ENCODE measurements at places on chromosomes 2 and 18. TPM values are rescaled to one million over a fixed set of nuclear protein-coding genes. Genes with fewer than 3 reads are reported as not detected.

CKAP2L gene
- 4.5 TPM for total RNA-seq

UGT1A4 gene
- not detected for total RNA-seq

SP5 gene
- not detected for total RNA-seq

CRYBA2 gene
- not detected for total RNA-seq

CGREF1 gene
- 2.3 TPM for total RNA-seq

SLC38A11 gene
- not detected for total RNA-seq

FBXO15 gene
- 0.06 TPM for total RNA-seq

COLEC11 gene
- total RNA-seq: 0.57 TPM

CYP26B1 gene
- total RNA-seq: 1.2 TPM

FAM237A gene
- not detected for total RNA-seq

B3GNT7 gene
- under 0.01 TPM for total RNA-seq

HOXD9 gene
- total RNA-seq: 10.7 TPM

CYS1 gene
- total RNA-seq: not detected

SERPINB13 gene
- not detected for total RNA-seq

HOXD13 gene
- not detected for total RNA-seq

CCDC178 gene
- total RNA-seq: 1.4 TPM

ANKRD23 gene
- total RNA-seq: 1.4 TPM

SLC1A4 gene
- total RNA-seq: 15.7 TPM

G6PC2 gene
- total RNA-seq: not detected

PLEK gene
- 0.16 TPM for total RNA-seq

CAPN13 gene
- not detected for total RNA-seq

RAB31 gene
- 25.2 TPM for total RNA-seq

MBD5 gene
- 26.6 TPM for total RNA-seq

DSC3 gene
- total RNA-seq: 0.16 TPM

AOX1 gene
- 2.7 TPM for total RNA-seq

IL1R2 gene
- not detected for total RNA-seq

CXCR2 gene
- not detected for total RNA-seq

MPV17 gene
- 32.4 TPM for total RNA-seq

LYG2 gene
- not detected for total RNA-seq

LRATD1 gene
- 2.1 TPM for total RNA-seq

INPP5D gene
- total RNA-seq: 37.7 TPM

WNT6 gene
- not detected for total RNA-seq

GORASP2 gene
- 16.8 TPM for total RNA-seq

KIF5C gene
- total RNA-seq: 0.16 TPM

COLEC12 gene
- total RNA-seq: 61.7 TPM

CNTNAP5 gene
- under 0.01 TPM for total RNA-seq

ATF2 gene
- 34.2 TPM for total RNA-seq

ARHGAP28 gene
- 3.6 TPM for total RNA-seq

SMAD4 gene
- 35.5 TPM for total RNA-seq

RUFY4 gene
- not detected for total RNA-seq

C1GALT1C1L gene
- total RNA-seq: not detected

KCNE4 gene
- total RNA-seq: 0.65 TPM

DNER gene
- 0.82 TPM for total RNA-seq

GAL3ST2 gene
- not detected for total RNA-seq

CTAGE1 gene
- not detected for total RNA-seq

CHST9 gene
- total RNA-seq: not detected

XPO1 gene
- 166 TPM for total RNA-seq

ALPP gene
- not detected for total RNA-seq

SLC11A1 gene
- 0.13 TPM for total RNA-seq

DSG1 gene
- total RNA-seq: not detected

ST8SIA5 gene
- total RNA-seq: not detected

DIS3L2 gene
- 14.2 TPM for total RNA-seq

LCT gene
- total RNA-seq: not detected

DNAJB2 gene
- total RNA-seq: 40.7 TPM

Data from bladder microvascular endothelial cell (primary cell).